ENCODE measurements at places on chromosomes 7 and 10. TPM values are rescaled to one million over a fixed set of nuclear protein-coding genes. Genes with fewer than 3 reads are reported as not detected.

The IL6 gene
- 69.4 TPM for total RNA-seq

The WDR91 gene
- total RNA-seq, result 6.7 TPM

The CXCL12 gene
- total RNA-seq, result 75.3 TPM

The CDC14C gene
- not detected for total RNA-seq

The LRIT1 gene
- not detected for total RNA-seq

The PPP1R3C gene
- total RNA-seq, result 59.6 TPM

The SEC61G gene
- 854 TPM for total RNA-seq

The ABCB1 gene
- 2.0 TPM for total RNA-seq

The SPDYE2B gene
- total RNA-seq, result not detected

The AKR1D1 gene
- not detected for total RNA-seq

The ATOH7 gene
- total RNA-seq, result 0.28 TPM

The MRLN gene
- not detected for total RNA-seq

The PNLIPRP2 gene
- not detected for total RNA-seq

The ZNF467 gene
- 0.77 TPM for total RNA-seq

The GPR26 gene
- total RNA-seq, result not detected

The PRF1 gene
- not detected for total RNA-seq

The CCAR1 gene
- total RNA-seq, result 33.4 TPM

The SDK1 gene
- total RNA-seq, result 0.19 TPM

The HYAL4 gene
- not detected for total RNA-seq

The MYH16 gene
- not detected for total RNA-seq

The GIMAP6 gene
- total RNA-seq, result 0.56 TPM

The TES gene
- 102 TPM for total RNA-seq

The PLAC9 gene
- total RNA-seq, result 12.8 TPM

The UNCX gene
- not detected for total RNA-seq

The ENO4 gene
- under 0.01 TPM for total RNA-seq

The ZNRF2 gene
- 5.4 TPM for total RNA-seq

The ZNF716 gene
- total RNA-seq, result not detected

The CTAGE8 gene
- total RNA-seq, result 0.19 TPM

The SPDYE11 gene
- total RNA-seq, result not detected

The UTF1 gene
- not detected for total RNA-seq

The GATA3 gene
- 0.28 TPM for total RNA-seq

The TMEM273 gene
- total RNA-seq, result 0.58 TPM

The GRID2IP gene
- under 0.01 TPM for total RNA-seq

The SRGN gene
- total RNA-seq, result 2,025 TPM

The PRSS37 gene
- not detected for total RNA-seq

The CHPF2 gene
- 69.0 TPM for total RNA-seq

The ATG9B gene
- total RNA-seq, result 2.0 TPM

The TWIST1 gene
- 39.5 TPM for total RNA-seq

The OGDHL gene
- 0.38 TPM for total RNA-seq

The NODAL gene
- total RNA-seq, result not detected

The SLC39A12 gene
- total RNA-seq, result not detected

The ADRB1 gene
- under 0.01 TPM for total RNA-seq

The LIPJ gene
- total RNA-seq, result not detected

The PROSER2 gene
- total RNA-seq, result 1.7 TPM

The TMEM196 gene
- not detected for total RNA-seq

The CRTAC1 gene
- 0.28 TPM for total RNA-seq

The NPS gene
- not detected for total RNA-seq

All from regular cardiac myocyte (primary cell).